ENCODE measurements at places on chromosomes 7 and 10.

GRCh38 chr10:128064108-128064969 lies 61.9 kb downstream of the MKI67 start:
- DNase-seq: peak; percentile 68

GRCh38 chr10:129786216-129786615 lies 177.9 kb downstream of the EBF3 start:
- no peak for DNase-seq

GRCh38 chr7:40211276-40212003 lies 76.6 kb downstream of the SUGCT start:
- DNase-seq: peak; percentile 88

GRCh38 chr7:131320603-131321002 lies 7.1 kb upstream of the MKLN1 start:
- DNase-seq: no peak

DNA sequence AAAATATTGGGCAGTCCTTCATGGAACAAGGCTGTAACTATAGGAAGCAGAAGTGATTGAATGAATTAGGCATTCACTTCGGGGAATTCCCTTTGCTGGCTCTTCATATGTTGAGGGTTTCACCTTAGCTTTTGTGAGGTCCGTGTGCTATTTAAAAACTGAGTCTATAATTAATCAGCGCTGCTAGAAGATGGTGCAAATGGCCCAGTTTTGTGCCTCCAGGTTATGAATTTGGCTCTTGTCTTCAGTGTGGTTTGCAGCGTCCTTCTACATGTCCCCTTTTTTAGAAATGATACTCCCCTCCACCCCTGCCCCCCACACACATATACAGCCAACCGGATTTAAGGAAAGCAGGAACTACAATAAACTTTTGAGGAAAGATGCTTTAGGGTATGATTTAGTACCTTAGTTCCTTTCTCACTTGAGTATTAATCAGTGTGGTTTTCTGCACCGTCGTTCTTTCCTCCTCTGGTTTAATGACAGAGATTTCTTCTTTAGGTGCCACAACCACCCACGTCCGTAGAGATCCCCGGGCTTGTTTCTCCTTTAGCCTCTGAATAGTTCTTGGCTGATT lies 110.6 kb upstream of the SAMD8 start:
- no peak for DNase-seq

- no peak for DNase-seq
Measured at GRCh38 chr7:154795014-154795413, 207.9 kb downstream of the PAXIP1 start.

DNA sequence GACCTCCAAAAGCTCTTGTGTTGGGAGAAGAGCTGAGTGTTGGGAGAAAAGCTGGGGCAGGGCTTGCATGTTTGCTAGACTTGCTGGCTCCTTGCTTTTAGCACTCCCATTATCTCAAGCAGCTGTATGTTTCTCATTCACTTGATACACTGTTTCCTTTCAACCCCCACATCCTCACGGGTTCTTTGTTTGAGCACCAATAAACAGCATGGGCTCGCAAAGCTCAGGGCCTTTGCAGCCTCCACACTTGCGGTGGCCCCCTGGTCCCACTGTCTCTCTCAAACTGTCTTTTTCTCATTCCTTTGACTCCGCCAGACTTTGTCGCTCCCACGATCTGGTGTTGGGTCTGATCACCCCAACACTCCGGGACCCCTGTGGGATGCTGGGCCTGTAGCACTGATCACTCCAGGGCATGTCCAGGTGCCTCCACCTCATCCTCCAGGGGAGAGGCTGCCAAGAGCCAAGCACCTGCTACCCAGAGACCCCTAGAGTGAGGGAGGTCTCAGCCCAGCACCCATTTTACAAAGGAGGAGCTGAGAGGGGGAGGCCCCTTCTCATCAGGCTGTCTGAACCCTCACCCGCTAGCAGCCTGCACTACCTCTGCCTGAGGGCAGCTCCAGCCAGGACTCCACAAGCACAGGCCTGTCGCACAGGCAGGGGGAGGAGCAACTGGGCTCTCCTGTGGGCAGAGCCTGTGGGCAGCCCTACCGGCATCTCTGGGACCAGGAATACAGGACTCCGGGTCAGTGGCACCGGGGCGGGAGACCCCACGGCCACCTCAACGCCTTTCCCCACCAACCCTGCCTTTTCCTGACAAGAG lies 49.1 kb upstream of the MSMB start:
- no peak for DNase-seq

GRCh38 chr10:36253731-36254130 lies 611.6 kb upstream of the FZD8 start:
- DNase-seq: no peak

GRCh38 chr7:1275451-1276381 lies 43.0 kb downstream of the UNCX start:
- DNase-seq: no peak

- DNase-seq: no peak
Measured at GRCh38 chr10:63165249-63165648, 32.1 kb downstream of the NRBF2 start.

DNA sequence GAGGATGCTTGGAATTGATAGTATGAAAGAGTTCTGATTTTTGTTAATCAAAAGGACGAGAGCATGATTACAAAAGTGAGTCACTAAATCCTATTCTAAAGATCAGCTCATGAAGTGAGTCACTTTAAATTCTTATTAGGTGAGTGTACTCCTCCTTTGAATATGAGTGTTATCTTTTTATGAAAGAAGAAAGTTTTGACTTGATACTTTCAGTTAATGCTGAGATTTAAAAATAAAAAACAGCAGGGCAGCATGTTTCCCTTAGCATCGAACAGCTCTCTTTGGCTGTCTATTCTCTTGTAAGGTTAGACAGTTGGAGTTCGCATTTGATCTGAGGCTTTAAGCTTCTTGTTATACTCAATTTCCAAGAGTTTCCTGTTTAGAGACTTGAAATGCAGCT lies 222.0 kb downstream of the TWIST1 start:
- peak; percentile 65 for DNase-seq

- peak; percentile 41 for DNase-seq
Measured at GRCh38 chr10:16777473-16778370, 39.5 kb downstream of the RSU1 start.

GRCh38 chr10:47090903-47091302 lies 179.7 kb downstream of the PTPN20 start:
- peak; percentile 31 for DNase-seq

GRCh38 chr10:71354776-71355175 lies 35.7 kb downstream of the SLC29A3 start:
- no peak for DNase-seq

DNA sequence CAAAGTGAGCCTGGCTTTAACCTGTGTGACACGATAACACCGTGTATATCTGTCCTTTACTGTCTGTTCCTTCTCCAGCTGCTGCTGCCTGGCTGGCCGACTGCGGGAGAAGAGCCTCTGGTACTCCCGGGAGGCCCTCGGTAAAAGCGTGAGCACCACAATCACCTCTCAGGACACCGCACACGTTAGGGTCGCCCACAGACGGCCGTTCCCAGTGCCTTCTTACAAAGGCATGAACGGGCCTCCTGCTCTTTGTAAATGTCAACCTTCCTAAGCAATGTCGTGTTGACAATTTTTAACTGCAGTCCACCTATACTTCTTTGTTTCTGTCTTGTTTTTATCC lies 177.6 kb downstream of the DIP2C start:
- DNase-seq: no peak

- DNase-seq: no peak
Measured at GRCh38 chr10:110794808-110795207, 76.9 kb upstream of the PDCD4 start.

DNA sequence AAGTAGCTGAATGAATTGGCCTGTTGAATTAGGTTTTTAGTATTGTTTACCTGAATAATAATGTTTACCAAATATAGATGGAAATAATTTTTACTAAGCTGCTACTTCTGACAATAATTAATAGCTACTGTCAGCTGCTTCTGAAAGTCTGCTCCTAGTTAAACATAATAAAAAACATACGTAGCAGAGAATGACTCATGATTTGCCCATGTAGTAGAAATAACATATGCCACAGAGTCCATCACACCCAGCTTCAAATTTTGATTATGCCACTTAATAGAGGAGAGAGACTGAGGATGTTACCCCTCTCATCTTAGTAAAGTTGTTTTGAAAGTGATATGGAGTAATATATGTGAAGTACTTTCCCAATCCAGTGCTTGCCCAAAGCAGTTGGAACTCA lies 57.6 kb upstream of the MDFIC start:
- peak; percentile 58 for DNase-seq

DNA sequence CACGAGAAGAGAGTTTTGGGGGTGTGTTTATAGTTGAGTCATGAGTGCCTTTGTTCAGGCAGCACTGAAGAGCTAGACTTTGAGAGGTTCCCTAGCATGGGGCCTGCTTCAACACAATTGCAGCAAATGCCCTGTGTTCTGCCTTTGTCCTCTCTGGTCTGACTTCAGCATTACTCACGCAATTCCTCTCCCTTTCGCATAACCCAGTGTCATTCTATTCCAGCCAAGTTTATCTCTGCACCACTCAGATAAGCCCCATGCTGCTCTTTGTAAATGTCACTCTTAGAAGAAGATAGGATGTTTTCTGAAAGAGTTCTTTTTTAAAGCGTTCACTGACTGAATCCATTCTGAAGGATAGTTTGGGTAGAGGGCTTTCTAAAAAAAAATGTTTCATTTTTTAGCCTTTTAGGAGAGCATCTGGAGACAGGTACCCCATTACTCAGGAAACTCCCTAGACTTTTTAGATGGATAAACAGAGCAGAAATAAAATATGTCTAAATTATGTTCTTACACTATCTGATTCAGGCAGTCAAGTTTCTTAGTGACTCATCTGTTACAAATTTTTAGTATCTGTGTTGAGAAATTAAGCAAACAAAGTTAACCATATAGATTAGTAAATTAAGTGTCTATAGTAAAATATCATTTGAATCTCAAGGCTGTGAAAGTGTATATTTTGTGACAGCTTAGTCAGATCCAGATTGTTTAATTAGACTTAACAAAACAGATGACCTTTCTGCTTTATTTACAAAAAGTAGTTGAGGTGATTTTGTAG lies 318.5 kb downstream of the GPR158 start:
- peak; percentile 3 for DNase-seq

GRCh38 chr10:106997721-106998120 lies 166.8 kb downstream of the SORCS1 start:
- DNase-seq: no peak

- peak; percentile 86 for DNase-seq
Measured at GRCh38 chr10:33008499-33009243, 50.6 kb upstream of the ITGB1 start.

GRCh38 chr7:27191833-27192545 lies 7.0 kb upstream of the HOXA11 start:
- DNase-seq: no peak

DNA sequence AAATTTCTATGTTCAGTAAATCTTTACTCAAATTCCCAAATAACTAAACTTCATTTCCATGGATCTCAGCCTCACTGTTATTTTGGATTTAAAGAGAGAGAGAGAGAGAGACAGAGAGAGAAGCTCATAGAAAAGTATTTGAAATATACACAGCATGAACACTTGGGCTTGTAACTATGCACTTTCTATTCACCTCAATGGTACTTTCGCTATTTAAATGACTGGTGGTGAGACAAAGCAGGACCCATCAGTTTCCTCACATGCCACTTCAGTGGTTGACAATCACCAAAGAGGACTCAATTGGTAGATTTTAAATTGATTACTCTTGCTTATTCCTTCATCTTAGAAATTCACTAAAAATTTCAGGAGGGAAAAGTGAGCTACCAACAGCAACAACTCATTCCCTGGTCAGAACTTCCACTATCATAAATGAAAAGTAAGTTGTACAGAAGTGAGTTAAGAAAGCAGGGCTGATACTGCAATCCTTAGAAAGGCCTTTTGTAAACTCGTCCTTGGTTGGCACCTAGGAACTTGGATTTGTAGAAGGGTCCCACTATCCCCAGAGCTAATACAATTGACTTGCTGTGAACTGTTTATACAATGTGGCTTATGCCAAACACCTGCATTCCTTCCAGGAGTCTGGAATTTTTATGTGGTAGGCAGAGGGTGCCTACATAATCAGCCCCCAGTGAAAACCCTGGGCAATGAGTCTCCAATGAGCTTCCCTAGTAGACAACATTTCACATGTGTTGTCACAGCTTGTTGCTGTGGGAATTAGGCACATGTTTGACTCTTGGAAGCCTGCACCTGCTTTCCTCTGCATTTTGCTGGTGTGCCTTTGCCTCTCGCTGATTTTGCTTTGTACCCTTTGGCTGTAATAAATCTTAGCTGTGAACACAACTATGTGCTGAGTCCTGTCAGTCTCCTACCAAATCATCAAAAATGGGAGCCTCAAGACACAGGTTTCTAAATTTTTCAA lies 10.8 kb downstream of the ERLIN1 start:
- no peak for DNase-seq

DNA sequence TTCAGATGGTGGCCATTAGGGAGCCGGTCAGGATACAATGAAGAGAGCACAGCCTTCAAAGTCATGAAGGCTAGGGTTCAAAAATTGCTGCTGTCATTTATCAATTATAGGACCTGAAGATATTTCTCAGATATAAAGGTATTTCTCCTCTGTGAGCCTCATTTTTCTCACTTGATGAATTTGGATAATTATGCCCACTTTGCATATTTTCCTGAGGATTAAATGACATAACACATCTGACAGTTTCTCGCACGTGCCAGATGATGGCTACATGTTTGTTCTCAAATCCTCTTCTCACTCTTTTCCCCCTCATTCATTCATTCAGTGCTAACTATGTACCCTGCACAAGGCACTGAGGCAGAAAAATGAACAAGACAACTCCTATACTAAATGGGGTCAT lies 391.6 kb downstream of the INHBA start:
- no peak for DNase-seq

- DNase-seq: peak; percentile 97
Measured at GRCh38 chr7:151687523-151688235, 168.0 kb upstream of the RHEB start.

GRCh38 chr7:151437159-151437553 lies 2.8 kb downstream of the CRYGN start:
- DNase-seq: no peak

- DNase-seq: no peak
Measured at GRCh38 chr10:76878514-76878913, 759.1 kb downstream of the KCNMA1 start.

DNA sequence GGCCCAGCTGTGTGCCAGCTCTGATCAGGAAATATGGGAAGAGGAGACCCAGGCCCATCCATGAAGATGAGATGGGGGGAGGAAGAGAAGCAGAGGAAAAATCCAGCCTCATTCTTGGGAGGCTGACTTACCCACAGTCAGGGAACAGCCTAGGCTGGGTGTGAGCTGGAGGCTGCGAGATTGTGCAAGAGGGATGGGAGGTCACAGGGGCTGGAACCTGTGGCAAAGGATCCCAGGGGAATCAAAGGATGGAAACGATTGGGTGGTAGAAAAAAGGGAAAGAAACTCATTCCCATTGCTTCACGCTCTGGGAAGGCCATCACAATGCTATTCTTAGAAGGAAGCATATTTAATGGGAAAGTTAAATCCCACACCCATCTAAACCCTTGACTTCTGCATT lies 26.7 kb upstream of the CRHR2 start:
- DNase-seq: peak; percentile 39

DNA sequence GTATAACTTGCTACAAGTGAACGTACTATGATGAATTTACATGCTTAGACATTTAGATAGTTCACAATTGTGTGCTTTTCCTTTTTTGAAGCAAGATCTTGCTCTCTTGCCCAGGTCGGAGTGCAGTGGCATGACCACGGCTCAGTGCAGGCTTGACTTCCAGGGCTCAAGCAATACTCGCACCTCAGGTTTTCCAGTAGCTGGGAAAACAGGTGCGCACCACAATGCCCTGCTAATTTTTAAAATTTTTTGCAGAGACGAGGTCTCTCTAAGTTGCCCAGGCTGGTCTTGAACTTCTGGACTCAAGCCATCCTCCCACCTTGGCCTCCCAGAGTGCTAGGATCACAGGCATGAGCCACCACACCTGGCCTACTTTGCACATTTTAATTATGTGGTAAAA lies 1.8 kb downstream of the GPR15LG start:
- no peak for DNase-seq

- no peak for DNase-seq
Measured at GRCh38 chr7:134371536-134371935, 54.8 kb upstream of the SLC35B4 start.
